H1 (cell line): ENCODE measurements at places on chromosomes 13 and 19.

DNA sequence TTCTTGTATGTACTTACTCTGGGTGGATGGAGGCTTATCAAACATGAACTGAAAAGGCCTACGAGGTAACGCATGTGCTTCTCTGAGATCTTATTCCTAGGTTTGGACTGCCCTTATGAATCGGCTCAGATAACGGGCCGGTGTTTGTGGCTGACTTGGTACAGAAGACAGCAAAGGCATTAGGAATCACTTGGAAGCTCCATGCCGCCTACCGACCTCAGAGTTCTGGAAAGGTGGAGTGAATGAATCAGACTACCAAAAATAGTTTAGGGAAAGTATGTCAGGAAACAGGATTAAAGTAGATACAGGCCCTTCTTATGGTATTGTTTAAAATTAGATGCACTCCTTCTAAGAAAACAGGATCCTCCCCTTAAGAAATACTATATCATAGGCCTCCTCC, 172.4 kb upstream of the PCDH9 start:
- H3K4me1 ChIP-seq = no peaks in the 10 kb centered on the region
- H3K36me3 ChIP-seq = no peaks in the 10 kb centered on the region
- no peak overlapping the region for H3K4me3 ChIP-seq
- no peak overlapping the region for H3K27ac ChIP-seq
- no peaks in the 10 kb centered on the region for H3K27me3 ChIP-seq

- H3K27me3 ChIP-seq = no peaks in the 10 kb centered on the region
- H3K4me1 ChIP-seq = peaks cover 31% of the 10 kb centered on the region
- H3K4me3 ChIP-seq = no peak overlapping the region
- no peak overlapping the region for H3K27ac ChIP-seq
- no peaks in the 10 kb centered on the region for H3K36me3 ChIP-seq
Measured at GRCh38 chr13:99976575-99976974, 5.0 kb upstream of the ZIC5 start.

GRCh38 chr13:99434258-99434788, 66.9 kb upstream of the TM9SF2 start:
- H3K36me3 ChIP-seq = no peaks in the 10 kb centered on the region
- no peak for DNase-seq
- no peak overlapping the region for H3K4me3 ChIP-seq
- no peaks in the 10 kb centered on the region for H3K27me3 ChIP-seq
- H3K27ac ChIP-seq = no peak overlapping the region
- peaks cover 8% of the 10 kb centered on the region for H3K4me1 ChIP-seq

- no peak overlapping the region for H3K4me3 ChIP-seq
- H3K27ac ChIP-seq = no peak overlapping the region
- H3K27me3 ChIP-seq = no peaks in the 10 kb centered on the region
- no peaks in the 10 kb centered on the region for H3K4me1 ChIP-seq
Measured at GRCh38 chr19:14686411-14686810, 3.4 kb upstream of the ZNF333 start.

GRCh38 chr19:13929340-13929739, 8.9 kb downstream of the PODNL1 start:
- no peak for DNase-seq
- no peak overlapping the region for H3K27ac ChIP-seq
- H3K4me1 ChIP-seq = peaks cover 2% of the 10 kb centered on the region; the same call in 1 of the 2 replicates
- peaks cover 23% of the 10 kb centered on the region for H3K36me3 ChIP-seq

- H3K27ac ChIP-seq = no peak overlapping the region
- H3K36me3 ChIP-seq = no peaks in the 10 kb centered on the region
- H3K27me3 ChIP-seq = no peaks in the 10 kb centered on the region
- peaks cover 3% of the 10 kb centered on the region; the same call in 1 of the 2 replicates for H3K4me1 ChIP-seq
Measured at GRCh38 chr13:99332456-99332855, 25.3 kb upstream of the GPR183 start.

GRCh38 chr19:15418231-15418578, 583 bp downstream of the AKAP8L start:
- H3K27me3 ChIP-seq = no peaks in the 10 kb centered on the region
- H3K27ac ChIP-seq = peak overlapping the region; percentile 97
- DNase-seq = no peak
- peaks cover 4% of the 10 kb centered on the region; the same call in 1 of the 2 replicates for H3K4me1 ChIP-seq

- H3K4me1 ChIP-seq = no peaks in the 10 kb centered on the region
- no peak for DNase-seq
- no peak overlapping the region for H3K27ac ChIP-seq
Measured at GRCh38 chr13:91240341-91240740, 107.1 kb upstream of the MIR17HG start.

- no peak for DNase-seq
- no peaks in the 10 kb centered on the region for H3K36me3 ChIP-seq
- H3K27me3 ChIP-seq = no peaks in the 10 kb centered on the region
- H3K4me3 ChIP-seq = no peak within 1 kb of the TSS
- H3K27ac ChIP-seq = no peak within 1 kb of the TSS
Measured at GRCh38 chr19:3483226-3483628, at the start of gene SMIM44. TSS of gene SMIM44 (minus strand) at chr19:3483441. CDS start at chr19:3483403, 38 bp downstream.

- H3K27me3 ChIP-seq = no peaks in the 10 kb centered on the region
- no peaks in the 10 kb centered on the region for H3K36me3 ChIP-seq
- H3K4me3 ChIP-seq = no peak overlapping the region
- no peak for DNase-seq
- no peaks in the 10 kb centered on the region for H3K4me1 ChIP-seq
- no peak overlapping the region for H3K27ac ChIP-seq
Measured at GRCh38 chr13:64397701-64398100, 2832.4 kb downstream of the PCDH9 start.

GRCh38 chr19:43639519-43640423, at the start of gene CADM4:
TSS of gene CADM4 (minus strand) at chr19:43639850. CDS start at chr19:43639790, 60 bp downstream.
- no peaks in the 10 kb centered on the region for H3K36me3 ChIP-seq
- no peak within 1 kb of the TSS for H3K27ac ChIP-seq
- peaks cover 48% of the 10 kb centered on the region for H3K27me3 ChIP-seq
- DNase-seq = no peak
- peaks cover 8% of the 10 kb centered on the region for H3K4me1 ChIP-seq

- no peak for DNase-seq
- H3K36me3 ChIP-seq = no peaks in the 10 kb centered on the region
- H3K27me3 ChIP-seq = no peaks in the 10 kb centered on the region
- H3K4me1 ChIP-seq = peaks cover 4% of the 10 kb centered on the region
- no peak overlapping the region for H3K4me3 ChIP-seq
Measured at GRCh38 chr13:43682701-43683100, 104.1 kb downstream of the ENOX1 start.

GRCh38 chr13:91620670-91621141, 222.3 kb downstream of the GPC5 start:
- no peaks in the 10 kb centered on the region for H3K4me1 ChIP-seq
- H3K27ac ChIP-seq = no peak overlapping the region
- no peak overlapping the region for H3K4me3 ChIP-seq
- H3K27me3 ChIP-seq = no peaks in the 10 kb centered on the region
- no peaks in the 10 kb centered on the region for H3K36me3 ChIP-seq
- DNase-seq = no peak

GRCh38 chr19:45935267-45935666, 20.7 kb upstream of the NANOS2 start:
- H3K36me3 ChIP-seq = no peaks in the 10 kb centered on the region; the same call in 1 of the 2 replicates
- DNase-seq = no peak
- H3K27me3 ChIP-seq = no peaks in the 10 kb centered on the region
- no peaks in the 10 kb centered on the region for H3K4me1 ChIP-seq

- H3K4me1 ChIP-seq = peaks cover 3% of the 10 kb centered on the region
- DNase-seq = no peak
- peaks cover 4% of the 10 kb centered on the region; the same call in 1 of the 2 replicates for H3K27me3 ChIP-seq
- no peaks in the 10 kb centered on the region for H3K36me3 ChIP-seq
- no peak overlapping the region for H3K4me3 ChIP-seq
- H3K27ac ChIP-seq = no peak overlapping the region
Measured at GRCh38 chr19:43765109-43765876, 10.5 kb upstream of the SMG9 start.

DNA sequence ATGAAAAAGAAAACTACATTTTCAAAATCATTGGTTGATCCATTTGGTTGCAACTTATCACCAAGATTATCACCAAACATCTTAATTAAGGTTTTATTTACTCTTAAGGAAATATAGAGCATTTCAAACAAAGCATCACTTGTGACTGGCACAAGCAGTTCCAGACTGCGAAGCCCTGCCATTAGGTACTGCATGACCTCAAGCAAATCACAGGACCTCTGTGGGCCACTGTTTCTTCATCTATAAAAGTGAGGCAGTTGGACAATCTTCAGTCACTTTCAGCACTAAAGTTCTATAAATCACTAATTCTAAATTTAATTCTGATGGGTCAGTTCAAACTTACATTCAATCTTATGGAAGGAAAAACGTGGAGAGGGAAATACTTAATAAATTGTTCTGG, 2.0 kb downstream of the ELF1 start:
- no peak overlapping the region for H3K27ac ChIP-seq
- H3K27me3 ChIP-seq = no peaks in the 10 kb centered on the region
- no peak for DNase-seq
- H3K4me3 ChIP-seq = no peak overlapping the region
- H3K36me3 ChIP-seq = no peaks in the 10 kb centered on the region

DNA sequence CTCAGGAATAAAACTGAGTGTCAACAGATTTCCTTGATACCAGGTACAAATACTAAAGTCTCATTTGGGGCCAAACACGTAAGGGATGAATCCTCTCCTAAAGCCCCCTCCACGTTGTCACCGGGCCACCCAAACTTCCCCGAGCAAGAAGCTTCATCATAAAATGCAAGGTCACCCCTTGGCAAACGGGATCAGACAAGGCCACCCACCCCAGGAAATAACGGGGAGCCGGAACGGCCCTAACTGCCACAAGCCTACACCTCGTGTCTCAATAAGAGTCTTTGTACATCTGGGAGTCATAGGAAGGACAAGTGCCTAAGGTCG, 717 bp downstream of the EEF2 start:
- peaks cover 16% of the 10 kb centered on the region for H3K4me1 ChIP-seq
- H3K36me3 ChIP-seq = peaks cover 47% of the 10 kb centered on the region
- peak overlapping the region; percentile 99 for H3K4me3 ChIP-seq
- DNase-seq = no peak

DNA sequence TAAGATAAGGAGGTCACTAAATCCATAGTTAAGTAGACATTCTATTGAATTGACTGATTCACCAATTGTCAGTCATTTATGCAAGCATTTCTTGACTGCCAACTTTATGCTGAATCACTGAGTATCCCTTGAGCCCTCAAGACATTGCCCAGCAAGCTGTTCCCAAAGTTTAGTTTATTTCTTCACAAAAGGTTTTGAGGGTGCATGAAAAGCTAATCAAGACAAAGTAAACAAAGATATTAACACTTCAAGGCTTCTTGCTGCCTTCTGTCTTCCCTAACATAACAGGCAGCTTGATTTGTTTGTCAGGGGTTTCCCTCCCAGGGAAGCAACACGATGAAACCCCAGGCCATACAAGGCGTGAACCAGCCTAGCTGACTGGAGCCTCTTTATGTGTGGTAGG, 374.4 kb downstream of the SPRY2 start:
- no peak overlapping the region for H3K27ac ChIP-seq
- H3K27me3 ChIP-seq = no peaks in the 10 kb centered on the region

DNA sequence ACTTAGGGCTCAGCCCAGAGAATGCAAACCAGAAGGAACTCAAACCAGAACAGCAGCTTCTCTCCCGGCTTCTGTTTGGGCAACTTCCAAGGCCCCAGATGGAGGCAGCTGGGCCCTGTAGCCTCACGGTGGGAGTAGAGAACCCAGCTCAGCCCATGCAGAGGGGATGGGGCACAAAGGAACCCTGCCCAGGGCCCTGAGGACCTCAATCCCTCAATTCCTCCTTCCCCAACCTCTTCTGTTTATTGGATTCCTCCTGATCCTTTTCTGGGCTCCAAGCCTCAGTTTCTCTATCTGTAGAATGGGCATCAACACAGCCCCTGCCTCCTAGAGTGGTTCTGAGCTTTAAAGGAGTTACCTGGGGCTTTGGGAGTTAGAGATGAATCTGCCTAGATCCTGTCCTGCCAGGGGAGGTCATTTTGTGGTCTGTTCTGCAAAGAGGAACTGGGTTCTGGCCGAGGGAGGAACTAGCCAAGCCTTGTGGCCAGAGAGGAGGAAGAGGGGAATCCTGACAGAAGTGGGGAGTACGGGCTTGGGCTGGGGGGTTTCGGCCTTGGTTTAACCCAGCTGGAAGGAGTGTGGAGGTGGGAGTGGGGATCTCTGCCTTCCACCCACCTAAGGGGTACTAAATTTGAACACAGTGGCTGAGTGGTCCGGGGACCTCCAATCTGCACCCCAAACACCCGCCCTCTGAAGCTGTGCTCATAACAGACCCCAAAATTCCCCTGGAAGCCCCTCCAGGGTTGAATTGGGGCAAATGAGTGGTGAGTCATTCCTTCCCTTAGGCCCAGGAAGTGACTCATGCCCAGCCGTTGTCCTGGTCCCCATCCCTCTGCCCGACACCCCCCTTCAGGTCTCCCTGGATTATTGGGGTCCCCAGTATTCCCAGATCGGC, 2.7 kb downstream of the ADGRE5 start:
- DNase-seq = no peak
- no peak overlapping the region for H3K4me3 ChIP-seq
- no peaks in the 10 kb centered on the region for H3K27me3 ChIP-seq
- peaks cover 10% of the 10 kb centered on the region for H3K4me1 ChIP-seq
- no peak overlapping the region for H3K27ac ChIP-seq

- H3K27me3 ChIP-seq = no peaks in the 10 kb centered on the region
- no peaks in the 10 kb centered on the region for H3K36me3 ChIP-seq
- H3K27ac ChIP-seq = no peak overlapping the region
- no peak for DNase-seq
- H3K4me1 ChIP-seq = peaks cover 3% of the 10 kb centered on the region
Measured at GRCh38 chr13:53782488-53782961, 753.9 kb downstream of the OLFM4 start.

GRCh38 chr19:54373781-54374631, 9.3 kb upstream of the LAIR1 start:
- H3K4me3 ChIP-seq = no peak overlapping the region
- H3K27me3 ChIP-seq = no peaks in the 10 kb centered on the region
- DNase-seq = no peak
- no peaks in the 10 kb centered on the region for H3K36me3 ChIP-seq
- H3K4me1 ChIP-seq = no peaks in the 10 kb centered on the region
- no peak overlapping the region for H3K27ac ChIP-seq
